ENCODE measurements at places on chromosomes 7 and 10. TPM values are rescaled to one million over a fixed set of nuclear protein-coding genes. Genes with fewer than 3 reads are reported as not detected.

- no peak for DNase-seq
Observed at GRCh38 chr7:151416112-151416940, 6.5 kb upstream of the WDR86 start.

DNA sequence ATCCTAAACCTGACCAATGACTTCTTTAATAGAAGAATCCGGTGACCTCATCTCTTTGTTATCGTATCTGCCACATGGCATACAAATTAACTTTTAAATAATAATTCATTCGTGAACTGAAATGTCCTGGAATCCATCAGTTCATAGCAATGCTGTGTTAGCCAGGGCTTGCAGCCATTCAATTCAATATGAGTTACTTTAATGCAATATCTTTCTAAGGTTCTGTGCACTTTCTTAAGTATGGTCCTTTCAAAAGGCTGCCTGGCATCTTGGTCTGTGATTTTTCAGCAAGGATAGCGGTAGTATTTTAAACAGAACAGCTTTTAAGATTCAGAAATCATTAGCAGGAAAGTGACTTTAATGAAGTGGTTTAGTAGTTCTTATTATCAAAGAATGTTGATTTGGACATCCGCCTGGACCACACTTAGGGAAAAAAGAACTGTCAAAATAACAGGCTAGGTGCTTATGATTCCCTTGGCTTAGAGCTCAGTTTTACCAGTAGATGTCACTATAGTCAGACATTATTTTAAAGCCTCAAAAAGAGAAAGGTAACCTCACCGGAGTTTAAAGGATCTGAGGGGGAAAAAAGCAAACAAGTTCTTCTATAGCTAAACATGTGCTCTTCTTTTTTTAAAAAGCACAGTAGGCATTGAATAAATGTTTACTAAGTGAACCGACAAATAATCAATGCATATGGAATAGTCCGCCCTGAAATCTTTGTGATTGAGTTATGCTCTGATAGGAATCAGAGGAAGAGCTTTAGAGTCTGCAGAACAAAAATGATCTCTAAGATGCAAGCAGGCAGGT, 22.7 kb downstream of the SLC35G1 start:
- no peak for DNase-seq

- DNase-seq: no peak
Observed at GRCh38 chr7:130943981-130944380, 210.0 kb upstream of the KLF14 start.

PODXL gene
- total RNA-seq: 350 TPM

CDC14C gene
- total RNA-seq: not detected

GRCh38 chr10:60101821-60102220, 195.5 kb upstream of the CCDC6 start:
- no peak for DNase-seq

RAMP3 gene
- not detected for total RNA-seq

DNA sequence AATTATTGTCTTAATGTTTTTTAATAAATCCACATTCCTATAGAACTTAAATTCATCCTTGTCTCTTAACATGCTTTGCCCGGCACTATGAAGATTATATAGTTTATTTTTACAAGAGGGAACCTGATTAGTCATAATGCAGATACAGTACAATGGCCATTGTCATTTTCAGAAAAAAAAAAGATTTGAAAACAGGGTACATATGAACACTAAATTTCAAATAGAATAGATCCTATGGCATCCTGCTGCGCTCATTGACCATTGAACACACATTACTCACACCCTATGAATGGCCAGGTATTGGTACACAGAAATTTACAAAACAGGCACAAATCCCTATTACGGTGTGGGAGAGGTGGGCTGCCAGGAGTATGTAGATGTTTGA, 2.0 kb upstream of the KLF6 start:
- DNase-seq: no peak

CALCR gene
- not detected for total RNA-seq

HOXA10 gene
- 10.3 TPM for total RNA-seq

DNA sequence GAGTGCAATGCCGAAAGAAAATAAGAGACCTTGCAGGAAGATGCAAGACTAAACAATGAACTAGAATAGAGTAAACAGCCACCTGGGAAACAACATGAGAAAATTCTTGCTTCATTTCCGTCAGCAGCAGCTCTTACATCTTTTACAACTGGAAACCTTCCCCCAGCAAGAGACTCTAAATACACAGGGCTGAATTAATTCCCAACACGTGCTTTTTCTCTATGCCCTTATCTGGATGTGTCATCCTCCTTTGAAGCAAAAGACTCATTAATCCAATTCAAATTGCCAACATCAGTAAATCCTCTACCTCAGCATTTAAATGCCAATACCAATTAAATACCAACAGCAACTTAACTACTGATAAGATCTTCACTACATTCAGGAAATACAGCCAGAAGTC, 99.0 kb upstream of the PDE1C start:
- no peak for DNase-seq

DNA sequence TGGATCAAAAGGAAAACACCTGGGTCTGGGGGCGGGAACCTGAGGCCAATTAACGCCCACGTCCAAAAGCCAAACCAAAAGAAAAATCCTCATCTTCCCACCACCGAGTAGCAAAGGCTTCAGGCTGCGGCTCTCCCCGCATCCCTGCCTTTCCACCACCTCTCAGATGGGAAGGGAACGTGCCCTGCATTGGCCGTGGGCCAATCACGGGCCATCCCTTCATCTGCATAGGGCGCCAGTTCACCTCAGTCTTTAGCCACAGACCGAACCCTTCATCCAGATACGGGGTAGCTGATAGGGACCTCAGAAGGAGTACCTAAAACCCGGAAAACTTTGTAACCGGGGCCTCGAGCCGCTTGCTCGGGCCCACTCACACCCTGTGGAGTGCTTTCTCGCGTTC, 626 bp downstream of the PRPF18 start:
- DNase-seq: no peak

ZNF804B gene
- total RNA-seq: not detected

- DNase-seq: no peak
Observed at GRCh38 chr7:101436221-101436735, 73.6 kb downstream of the COL26A1 start.

GRCh38 chr10:770975-771374, 81.5 kb upstream of the DIP2C start:
- no peak for DNase-seq

SKIDA1 gene
- 1.2 TPM for total RNA-seq

AKR1B1 gene
- total RNA-seq: 68.5 TPM

All from glomerular endothelial cell (primary cell).